Stimulated activated CD8-positive, alpha-beta memory T cell treated with anti-CD3 and anti-CD28 coated beads, Interleukin-12 subunit alpha, Interleukin-12 subunit beta, amount 100 ng/mL, for 4 hours (primary cell): ENCODE measurements at places on chromosomes 16 and 17.

DNA sequence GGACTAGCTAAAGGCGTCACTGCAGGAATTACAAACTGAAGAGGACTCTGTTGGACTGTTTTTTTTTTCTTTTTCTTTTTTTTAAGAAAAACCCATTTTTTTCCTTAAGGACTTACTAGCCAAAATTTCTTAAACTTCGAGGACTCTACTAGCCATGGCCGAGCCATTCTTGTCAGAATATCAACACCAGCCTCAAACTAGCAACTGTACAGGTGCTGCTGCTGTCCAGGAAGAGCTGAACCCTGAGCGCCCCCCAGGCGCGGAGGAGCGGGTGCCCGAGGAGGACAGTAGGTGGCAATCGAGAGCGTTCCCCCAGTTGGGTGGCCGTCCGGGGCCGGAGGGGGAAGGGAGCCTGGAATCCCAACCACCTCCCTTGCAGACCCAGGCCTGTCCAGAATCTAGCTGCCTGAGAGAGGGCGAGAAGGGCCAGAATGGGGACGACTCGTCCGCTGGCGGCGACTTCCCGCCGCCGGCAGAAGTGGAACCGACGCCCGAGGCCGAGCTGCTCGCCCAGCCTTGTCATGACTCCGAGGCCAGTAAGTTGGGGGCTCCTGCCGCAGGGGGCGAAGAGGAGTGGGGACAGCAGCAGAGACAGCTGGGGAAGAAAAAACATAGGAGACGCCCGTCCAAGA is 878 bp downstream of the HEXIM1 start:
- peak; percentile 55 for DNase-seq

GRCh38 chr17:60390925-60391470 is 935 bp downstream of the USP32 start:
- DNase-seq: no peak

GRCh38 chr16:1428511-1428910 is 2.4 kb upstream of the PERCC1 start:
- peak; percentile 18 for DNase-seq

- DNase-seq: no peak
These were observed 5.9 kb upstream of the UTP6 start for GRCh38 chr17:31907342-31907962.

DNA sequence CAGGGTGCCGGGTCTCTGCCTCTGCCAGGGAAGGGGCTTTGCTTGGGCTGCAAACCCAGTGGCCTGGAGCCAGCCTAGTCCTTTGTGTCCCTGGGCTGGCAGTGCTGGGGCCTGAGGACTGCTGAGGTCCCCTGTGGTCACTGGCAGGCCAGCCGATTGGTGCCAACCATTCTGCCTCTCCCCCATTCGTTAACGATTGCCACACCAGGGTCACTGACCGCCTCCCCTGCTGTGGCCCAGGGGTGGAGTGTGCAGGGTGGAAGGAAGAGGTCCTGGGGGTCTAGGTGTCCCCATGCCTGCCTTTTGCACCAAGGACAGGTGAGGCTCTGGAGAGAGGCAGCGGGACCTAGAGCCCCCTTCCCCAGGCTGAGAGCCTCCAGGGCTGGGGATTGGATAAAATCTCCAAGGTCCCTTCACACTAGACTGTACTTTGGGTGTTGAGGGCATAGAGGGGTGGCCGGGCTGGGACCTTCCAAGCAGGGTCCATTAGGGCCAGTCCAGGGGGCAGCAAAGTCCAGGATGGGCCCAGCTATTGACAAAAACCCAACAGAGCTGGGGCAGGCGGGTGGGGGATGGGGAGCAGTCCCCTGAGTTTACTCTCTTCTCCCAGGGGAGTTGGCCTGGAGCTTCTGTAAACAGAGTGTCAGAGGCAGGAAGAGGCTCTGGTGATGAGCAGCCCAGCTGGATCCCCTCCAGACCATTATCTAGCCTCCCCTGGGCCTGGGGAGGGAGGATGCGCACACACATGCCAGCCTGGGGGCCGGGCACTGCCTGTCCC is 1.1 kb downstream of the VASN start:
- DNase-seq: no peak
